Stimulated activated CD4-positive, alpha-beta T cell treated with anti-CD3 and anti-CD28 coated beads, Interleukin-2, amount 100 ng/mL, for 48 hours (primary cell): ENCODE measurements at places on chromosomes 3 and 15.

- no peak for DNase-seq
Measured at GRCh38 chr15:25900901-25901300, 37.8 kb upstream of the ATP10A start.

- no peak for DNase-seq
Measured at GRCh38 chr15:68630211-68630555, 51.4 kb downstream of the CORO2B start.

GRCh38 chr3:59341459-59341858 is 291.6 kb upstream of the CFAP20DC start:
- DNase-seq: no peak

DNA sequence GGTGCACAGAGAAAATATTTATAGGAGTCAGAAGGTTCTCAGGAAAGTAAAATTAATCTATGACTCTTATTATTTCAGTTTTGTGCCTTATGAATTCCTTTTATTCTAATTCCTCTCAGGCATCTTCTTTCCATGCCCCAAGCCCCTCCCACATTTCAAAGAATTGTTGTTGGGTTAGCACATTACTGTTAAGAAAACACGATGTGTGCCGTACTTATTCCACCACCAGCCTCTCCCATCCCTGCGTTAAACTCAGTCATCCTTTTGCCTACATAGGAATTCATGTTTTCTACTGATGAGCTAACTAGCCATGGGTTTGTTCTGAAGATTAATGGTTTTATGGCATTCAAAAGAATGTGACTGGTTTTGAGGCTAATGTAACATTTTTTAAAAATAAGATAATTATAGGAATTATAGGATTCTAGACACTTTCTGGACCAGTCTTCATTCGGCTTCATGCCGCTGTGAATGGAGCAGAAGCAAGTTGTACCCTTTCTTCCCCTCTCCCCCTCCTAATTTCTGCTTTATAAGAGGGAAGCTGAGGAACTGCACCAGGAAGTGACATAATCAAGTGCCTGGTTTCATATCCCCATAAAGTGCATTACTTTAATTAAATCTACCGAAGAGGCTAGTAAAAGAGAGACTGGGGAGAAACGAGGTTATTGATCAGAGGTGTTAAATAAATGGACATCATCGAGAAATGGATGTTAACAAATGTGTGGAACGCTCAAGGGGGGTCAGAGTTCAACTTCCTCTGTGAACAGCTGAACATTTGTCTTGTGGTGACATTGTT is 12.3 kb upstream of the MB21D2 start:
- no peak for DNase-seq

- DNase-seq: no peak
Measured at GRCh38 chr15:92178911-92179310, 214.8 kb upstream of the ST8SIA2 start.

DNA sequence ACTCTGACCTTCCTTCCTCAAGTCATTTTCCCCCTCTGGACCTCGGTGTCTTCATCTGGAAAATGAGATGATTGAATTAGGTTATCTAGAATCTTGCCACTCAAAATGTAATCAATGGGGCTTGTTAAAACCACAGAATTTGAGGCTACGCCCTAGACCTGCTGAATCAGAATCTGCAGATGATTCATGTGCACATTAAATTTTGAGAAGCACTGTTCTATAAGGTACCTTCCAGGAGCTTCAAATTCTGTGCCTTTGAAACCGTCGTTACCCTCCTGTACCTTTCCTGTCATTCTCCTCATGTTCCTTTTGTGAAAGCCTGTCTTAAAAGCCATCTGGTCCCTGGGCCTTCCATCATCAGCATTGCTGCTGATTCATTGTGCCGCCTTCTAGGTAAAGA is 172.4 kb upstream of the TOPAZ1 start:
- DNase-seq: no peak
